SIG-M5 (cell line): ENCODE measurements at places on chromosomes 7 and 10.

- peak; percentile 57 for DNase-seq
Observed at GRCh38 chr10:78029269-78030226, at the start of gene POLR3A. Gene POLR3A, minus strand, starts transcription at chr10:78029515. Its CDS starts 108 bp downstream, at chr10:78029407.

DNA sequence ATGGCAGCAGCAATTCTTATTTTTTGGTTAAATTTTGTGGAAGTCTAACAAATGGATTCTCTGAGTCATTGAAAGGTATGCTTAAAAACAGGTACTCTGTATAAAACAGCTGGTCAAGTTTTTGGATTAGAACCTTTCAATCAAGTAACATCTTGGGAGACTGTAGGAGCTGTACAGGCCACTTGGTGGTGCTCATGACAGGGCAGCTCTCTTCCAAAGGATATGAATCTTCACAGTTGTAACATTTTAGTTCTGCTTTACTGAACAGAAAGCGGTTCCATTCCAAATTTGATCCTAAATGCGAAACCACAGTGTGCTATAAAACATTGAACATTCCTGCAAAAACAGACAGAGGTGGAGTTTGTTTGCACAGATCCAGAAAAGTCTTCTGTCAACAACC is 44.5 kb upstream of the AGR3 start:
- DNase-seq, result no peak

- no peak for DNase-seq
Observed at GRCh38 chr10:70135046-70135445, 2.4 kb upstream of the AIFM2 start.

- DNase-seq, result no peak
Observed at GRCh38 chr7:76428868-76429805, 4.4 kb downstream of the ZP3 start.

GRCh38 chr10:18164093-18164492 is 23.9 kb downstream of the CACNB2 start:
- no peak for DNase-seq

DNA sequence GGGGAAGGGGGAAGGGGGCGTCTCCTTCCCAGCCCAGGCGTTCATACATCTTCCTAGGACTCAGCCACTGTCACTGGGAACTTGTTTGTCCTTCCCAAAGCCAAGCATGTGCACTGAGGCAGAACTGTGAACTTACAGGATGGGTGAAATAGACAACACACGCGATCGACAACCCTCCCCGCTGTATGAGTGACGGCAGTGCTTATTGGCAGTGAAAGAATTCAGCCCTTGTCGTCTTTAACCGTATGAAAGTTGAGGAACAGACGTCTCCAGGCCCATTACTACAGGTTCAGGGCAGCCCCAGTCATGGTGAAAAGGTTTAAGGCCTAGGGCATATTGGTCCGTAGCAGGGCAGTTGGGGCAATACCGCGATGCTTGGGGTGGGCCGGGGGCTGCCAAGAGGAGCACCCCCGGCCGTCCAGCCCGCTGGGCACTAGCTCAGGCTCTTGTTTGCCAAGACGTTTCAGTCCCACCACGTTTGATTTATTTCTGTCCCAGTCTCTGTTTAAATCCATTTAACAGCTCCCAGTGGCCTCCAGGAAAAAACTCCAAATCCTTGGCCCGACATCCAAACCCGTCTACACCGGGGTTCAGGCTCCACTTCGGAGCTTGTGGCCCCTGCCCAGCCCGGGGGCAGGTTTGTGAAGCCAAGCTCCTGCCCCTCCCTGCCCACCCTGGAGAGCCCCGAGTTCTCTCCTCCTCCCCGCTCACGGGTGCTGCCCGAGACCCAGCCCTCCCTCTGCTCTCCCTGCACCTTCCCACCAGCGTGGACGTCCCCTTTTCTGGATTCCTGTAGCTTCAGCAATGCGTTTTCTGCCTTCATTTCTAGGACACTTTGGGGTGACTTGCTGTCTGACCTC is 159.8 kb downstream of the DNAJB6 start:
- no peak for DNase-seq
